Foreskin fibroblast (primary cell): ENCODE measurements at places on chromosomes 3 and 15.

GRCh38 chr15:95910643-95911212, 419.8 kb upstream of the NR2F2 start:
- DNase-seq = no peak

DNA sequence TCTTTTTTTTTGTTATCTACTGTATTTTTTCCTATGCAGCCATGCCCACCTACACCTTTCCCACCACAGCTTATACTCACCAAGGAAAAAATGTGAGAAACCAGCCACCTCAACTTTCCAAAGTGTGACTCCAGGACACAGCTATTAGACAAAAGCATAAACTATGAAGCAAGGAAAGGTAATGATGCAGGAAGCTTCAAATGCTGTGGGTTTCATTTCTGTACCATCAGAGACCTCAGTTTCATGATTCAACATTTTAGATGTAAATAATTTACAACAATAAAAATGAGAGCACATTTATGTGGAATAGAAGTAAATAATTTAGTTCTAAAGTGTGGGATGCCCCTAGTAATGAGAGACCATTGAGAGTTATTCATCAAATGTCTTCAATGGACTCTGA, 115.1 kb downstream of the CDIN1 start:
- DNase-seq = no peak

GRCh38 chr3:117144853-117145252, 435.3 kb downstream of the TUSC7 start:
- DNase-seq = peak; percentile 24

GRCh38 chr3:99172736-99173657, 271.5 kb upstream of the DCBLD2 start:
- peak; percentile 60 for DNase-seq

- no peak for DNase-seq
Observed at GRCh38 chr3:102125994-102126368, 276.7 kb downstream of the NFKBIZ start.

- DNase-seq = peak; percentile 36
Observed at GRCh38 chr15:66515901-66516322, 10.8 kb downstream of the ZWILCH start.

GRCh38 chr3:39317571-39318169, 11.8 kb upstream of the CCR8 start:
- no peak for DNase-seq

DNA sequence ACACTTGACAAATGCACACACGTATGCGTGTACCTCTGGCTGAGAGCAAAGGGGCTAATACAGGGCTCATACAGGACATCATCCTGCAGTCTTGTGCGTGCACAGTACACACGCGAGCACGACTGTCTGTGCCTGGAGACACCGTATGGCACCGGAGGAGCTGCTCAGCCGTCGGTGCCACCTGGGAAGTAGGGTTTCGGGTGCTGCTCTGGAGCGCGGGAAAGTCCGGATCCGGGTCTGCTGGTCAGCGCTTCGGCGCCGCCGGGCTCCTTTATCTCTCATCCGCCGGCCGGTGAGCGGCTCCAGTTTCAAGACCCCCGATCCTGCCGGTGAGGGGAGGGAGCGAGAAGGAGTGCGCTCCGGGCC, 9.3 kb downstream of the FOXL2 start:
- DNase-seq = no peak

DNA sequence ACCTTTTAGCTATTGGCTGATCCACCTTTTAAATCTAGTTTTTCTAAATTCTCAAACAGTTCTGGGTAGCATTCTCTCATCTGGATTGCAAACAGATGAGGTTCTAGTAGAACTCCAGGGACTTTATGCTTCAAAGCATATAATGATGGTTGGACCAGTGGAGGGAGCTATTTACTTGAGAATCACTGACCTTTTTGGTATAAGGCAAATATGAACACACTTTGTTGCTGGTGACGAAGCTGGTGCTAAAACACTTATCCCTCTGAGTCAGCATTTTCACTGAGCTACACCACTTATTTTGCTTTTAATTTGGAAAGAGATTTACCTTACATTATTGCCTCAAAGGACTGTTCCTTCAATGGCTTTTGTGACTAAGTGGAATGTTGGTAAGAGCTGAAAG, 58.6 kb upstream of the SLITRK3 start:
- DNase-seq = no peak

DNA sequence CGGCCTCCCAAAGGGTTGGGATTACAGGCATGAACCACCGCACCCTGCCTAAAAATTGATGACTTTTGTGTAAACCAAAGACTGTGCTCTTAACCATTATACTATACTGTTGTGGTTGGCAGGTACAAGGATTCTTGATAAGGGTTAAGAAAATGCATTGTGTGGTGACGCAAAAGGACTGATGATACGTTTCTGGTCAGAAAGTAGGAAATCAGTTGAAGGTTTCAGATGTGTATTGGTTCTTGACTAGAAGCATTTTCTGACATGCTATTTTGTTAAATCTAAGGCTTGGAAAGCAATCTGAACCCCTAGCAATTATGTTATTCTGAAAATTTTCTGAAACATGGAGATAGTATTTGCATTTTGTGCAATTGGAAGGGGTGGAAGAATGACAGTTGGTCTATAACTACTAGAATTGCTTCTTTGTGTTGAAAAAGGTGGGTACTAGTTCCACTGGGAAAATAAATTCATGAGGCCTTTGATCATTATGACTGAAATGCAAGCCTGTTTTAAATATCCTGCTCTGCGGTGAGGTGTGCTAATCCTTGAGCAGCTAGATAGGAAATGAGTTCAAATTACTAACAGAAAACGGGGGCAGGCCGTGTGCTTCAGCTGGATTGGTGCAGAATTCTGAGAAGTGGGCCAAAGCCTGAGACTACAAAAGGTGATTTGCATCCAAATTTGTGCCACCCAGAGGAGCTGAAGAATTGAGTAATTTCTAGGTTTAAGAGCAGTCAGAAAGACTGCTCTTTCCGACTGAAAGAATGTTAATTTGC, 66.0 kb upstream of the LRRFIP2 start:
- DNase-seq = no peak

GRCh38 chr3:42852441-42852840, 23.2 kb downstream of the CYP8B1 start:
- no peak for DNase-seq

DNA sequence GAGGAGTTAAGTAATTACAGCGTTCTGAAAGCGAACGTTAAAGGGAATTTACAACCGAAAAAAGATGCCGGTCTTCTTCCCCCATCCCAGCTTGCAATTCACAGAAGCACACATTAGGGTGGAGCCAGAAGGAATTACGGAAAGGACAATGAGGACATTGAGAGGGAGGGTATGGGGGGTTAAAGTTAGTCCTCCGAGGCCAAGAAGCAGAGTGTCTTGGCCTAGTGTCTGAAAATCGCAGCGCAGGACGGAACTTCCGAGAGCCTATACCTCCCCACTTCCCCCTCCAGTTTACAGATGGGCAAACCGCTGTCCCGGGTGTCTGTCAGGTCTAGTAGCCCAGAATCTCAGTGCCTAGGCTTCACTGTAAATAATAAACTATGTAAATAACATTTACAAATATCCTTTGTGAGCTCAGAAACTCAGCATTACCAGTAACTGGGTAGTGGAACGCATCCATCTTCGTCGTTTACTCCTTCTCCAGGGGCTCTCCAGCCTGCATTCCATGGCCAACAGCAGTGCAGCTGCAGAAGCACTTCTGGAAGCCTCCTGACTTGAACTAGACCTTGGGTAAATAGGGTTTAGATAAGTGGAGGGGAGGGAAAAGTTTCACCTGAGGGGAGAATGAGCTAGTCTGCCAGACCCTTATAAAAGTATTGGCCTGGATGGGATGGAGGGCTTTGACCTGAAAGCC, 922 bp downstream of the ADPRH start:
- peak; percentile 45 for DNase-seq

GRCh38 chr15:25268166-25268565, 170.7 kb downstream of the UBE3A start:
- no peak for DNase-seq

- no peak for DNase-seq
Observed at GRCh38 chr3:11596387-11596786, 47.3 kb downstream of the VGLL4 start.

- DNase-seq = no peak
Observed at GRCh38 chr3:108608750-108609149, 19.2 kb downstream of the DZIP3 start.

DNA sequence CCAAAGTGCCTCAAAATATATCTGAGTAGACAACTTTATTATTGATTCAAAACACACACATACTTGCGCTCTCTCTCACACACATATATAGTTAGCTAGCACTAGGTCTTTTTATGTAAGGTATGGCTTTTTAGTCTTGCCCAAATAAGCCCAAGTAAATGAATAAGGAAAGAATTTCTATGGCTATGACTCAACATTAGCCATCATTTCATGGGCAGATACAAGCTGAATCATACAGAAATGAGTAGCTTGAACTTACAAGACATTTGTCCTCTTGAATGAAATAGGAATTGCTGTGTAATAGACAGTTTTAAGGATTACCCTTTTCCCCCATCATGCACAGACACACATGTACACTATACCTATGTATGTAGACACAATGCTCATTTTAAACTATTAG, 4.9 kb downstream of the CADPS start:
- DNase-seq = no peak

- DNase-seq = peak; percentile 6
Observed at GRCh38 chr3:110623571-110623970, 448.0 kb upstream of the NECTIN3 start.

GRCh38 chr15:68228143-68228970, 1.2 kb downstream of the CLN6 start:
- peak; percentile 35 for DNase-seq

- DNase-seq = no peak
Observed at GRCh38 chr15:40763801-40764628, at the start of gene GCHFR. Gene GCHFR, plus strand, starts transcription at chr15:40764068. Its CDS starts 113 bp downstream, at chr15:40764181.

- no peak for DNase-seq
Observed at GRCh38 chr15:69016021-69016595, 1.6 kb downstream of the NOX5 start.

- DNase-seq = no peak
Observed at GRCh38 chr15:101051291-101052030, 132.3 kb downstream of the LRRK1 start.

DNA sequence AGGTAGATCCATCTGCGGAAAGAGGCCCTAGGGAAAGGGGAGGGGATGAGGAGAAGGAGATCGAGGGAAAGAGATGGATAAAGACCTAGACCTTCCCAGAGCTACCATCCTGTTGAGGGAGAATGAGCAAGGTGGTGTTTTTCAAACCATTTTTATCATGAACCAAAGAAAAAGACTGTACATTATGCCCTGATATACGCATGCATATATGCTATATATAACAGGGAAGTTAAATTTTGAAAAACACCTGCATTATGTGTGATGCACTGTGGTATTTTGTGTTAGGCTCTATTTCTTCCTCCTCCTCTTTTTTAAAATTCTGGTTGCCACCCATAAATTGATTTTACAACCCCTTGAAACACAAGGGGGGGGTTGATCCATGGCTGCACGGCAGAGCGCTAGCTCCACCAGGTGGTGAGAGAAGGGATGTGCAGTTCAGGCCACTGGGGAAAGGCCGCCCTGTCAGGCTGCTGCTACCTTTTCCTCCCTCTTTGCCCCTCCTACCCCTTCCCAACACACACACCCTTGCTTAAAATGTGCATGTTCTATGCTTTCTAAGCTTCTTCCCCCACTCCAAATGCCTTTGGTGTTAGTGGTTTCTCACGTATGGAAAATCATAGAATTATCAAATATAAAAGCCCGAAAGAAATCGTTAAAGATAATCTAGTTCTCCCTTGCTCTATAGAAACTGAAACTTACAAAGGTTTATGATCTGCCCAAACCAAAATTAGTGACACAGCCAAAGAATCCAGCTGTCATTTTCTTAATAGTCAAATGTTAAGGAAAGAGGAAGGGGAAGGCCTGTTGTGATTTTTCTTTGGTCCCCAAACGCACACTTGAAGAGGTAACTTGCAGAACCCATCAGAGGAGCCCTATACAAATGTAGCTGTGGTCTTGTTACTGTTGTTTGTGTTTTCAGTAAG, 262.0 kb upstream of the UMPS start:
- DNase-seq = peak; percentile 19

DNA sequence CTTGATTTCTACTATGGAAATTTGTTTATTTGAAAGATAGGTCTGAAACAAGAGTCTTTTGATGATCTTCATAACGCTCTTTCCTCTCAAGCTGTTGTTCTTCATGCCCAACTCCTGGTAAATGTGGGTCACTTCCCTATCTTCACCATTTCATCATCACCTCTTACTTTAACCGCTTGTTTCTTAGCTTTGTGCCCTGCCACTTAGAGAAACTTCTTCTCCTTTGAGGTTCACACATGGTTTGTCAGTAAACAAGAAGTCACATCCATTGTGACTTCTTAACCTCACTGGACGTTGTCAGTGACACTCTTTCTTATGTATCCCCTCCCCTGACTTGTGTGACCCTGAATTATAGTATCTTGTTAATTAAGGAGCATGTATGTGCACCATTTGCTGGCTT, 16.9 kb upstream of the P2RY13 start:
- DNase-seq = no peak

DNA sequence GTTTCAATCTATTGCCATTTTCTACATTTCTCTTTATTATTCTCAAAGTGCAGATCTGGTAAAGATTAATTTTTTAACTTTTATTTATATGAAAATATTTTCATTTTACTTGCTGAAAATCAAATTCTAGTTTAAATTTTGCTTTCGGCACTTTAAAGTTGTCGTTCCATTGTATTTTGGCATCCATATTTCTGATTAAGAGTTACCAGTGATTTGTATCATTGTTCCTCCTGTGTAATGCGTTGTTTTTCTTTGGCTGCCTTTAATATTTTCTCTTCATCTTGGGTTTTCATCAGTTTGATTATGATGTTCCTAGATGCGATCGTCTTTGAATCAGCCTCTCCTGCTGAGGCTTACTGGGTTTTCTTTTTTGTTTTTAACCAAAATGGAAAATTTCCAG, 97.3 kb downstream of the SPATA16 start:
- no peak for DNase-seq

DNA sequence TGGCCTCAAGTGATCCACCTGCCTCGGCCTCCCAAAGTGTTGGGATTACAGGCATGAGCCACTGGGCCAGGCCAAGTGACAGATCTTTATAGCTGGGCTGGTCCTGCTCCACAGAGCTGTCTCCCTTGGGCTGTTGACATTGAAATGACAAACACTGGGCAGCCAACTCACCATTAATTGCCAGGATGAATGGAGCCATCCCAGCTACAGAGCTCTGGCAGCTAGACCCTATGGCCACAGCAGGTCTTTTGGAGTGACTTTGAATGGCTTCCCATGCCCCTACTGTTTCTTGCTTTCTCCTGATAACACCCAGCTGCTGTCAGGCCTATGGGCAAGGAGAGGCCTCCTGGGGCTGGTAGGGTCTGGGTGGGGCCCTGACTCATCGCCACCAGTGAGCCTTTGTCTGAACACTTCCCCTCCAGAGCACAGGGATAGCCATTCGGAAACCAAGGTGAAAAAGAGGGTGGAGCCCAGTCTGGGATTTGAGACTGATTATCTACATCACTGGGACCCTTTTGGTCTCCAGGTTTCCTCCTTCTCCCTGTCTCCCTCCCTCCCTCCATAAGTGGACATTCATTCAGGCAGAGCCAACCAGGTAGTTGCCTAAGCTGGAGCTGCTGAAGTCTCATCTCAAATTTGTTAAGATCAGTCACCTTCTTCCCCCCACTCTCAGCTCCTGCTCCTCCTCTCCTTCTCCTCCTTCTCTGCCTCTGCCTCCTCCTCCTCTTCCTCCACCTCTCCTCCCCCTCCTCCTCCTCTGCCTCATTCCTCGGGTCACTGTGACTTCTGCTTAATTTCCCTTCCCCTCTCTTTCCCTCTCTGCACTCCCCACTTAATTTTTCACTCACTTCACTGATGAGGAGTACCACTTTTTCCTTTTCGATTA, 34.0 kb downstream of the BHLHE40 start:
- DNase-seq = no peak

GRCh38 chr15:23854203-23854911, 167.3 kb upstream of the NDN start:
- no peak for DNase-seq
